ENCODE measurements at places on chromosomes 7 and 10.

DNA sequence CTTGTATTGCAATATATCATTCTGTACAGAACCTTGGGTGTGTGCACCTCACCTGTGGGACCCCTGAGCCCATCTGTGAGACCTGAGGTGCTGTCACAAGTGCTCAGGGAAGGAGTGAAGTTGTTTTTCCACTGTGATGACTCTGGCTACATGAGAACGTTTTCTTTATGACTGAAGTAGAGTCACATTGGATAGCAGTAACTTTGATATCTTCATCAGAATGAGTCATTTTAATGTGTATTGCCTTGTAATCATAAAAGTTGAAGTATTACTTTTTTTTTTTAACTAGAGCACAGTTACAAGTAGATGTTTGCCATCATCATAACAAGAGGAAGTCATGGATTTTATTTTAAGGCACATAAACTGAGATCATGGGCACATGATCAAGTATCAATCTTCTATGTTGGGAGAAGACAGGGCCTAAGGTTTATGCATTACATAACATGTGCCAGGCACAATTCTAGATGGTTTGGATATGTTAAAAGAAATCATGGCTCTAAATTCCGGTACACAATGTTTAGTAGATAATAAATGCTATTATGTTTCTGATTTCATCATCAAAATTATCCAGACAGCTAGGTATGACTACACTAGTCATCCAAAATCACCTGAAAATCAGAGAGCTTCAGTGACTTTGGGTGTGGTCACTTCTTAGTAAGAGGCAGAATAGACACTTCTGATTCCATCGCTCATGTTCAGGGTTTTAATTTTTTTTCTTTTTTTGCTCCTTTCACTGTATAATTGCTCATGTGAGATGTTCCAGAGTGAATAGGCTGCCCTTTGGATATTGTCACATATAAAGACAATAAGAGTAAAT is 82.7 kb upstream of the KLF6 start:
- no peak for DNase-seq

- no peak for DNase-seq
Observed at GRCh38 chr10:34737772-34738169, 77.3 kb downstream of the PARD3 start.

- DNase-seq, result no peak
Observed at GRCh38 chr10:24926557-24926956, 25.8 kb downstream of the PRTFDC1 start.

DNA sequence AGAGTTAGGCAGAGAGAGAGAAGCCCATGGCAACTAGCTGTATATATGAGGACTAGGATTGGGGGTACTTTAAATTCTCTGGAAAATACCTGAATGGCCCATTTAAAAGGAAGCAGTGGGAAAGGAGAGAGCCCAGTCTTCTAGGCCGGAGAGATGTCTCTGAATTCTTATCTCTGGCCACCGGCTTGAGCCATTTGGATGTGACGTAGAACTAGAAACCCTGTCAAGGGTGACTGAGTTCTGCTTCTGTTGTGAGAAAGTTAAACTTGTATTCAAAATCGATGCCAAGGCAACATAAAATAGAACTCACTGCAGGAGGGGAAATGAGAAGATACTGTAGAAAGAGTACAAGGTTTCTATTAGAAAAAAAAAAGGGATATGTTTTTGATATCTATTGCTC is 6.3 kb upstream of the GSTK1 start:
- DNase-seq, result no peak

- DNase-seq, result peak; percentile 41
Observed at GRCh38 chr7:140517546-140518369, 38.5 kb upstream of the MKRN1 start.

DNA sequence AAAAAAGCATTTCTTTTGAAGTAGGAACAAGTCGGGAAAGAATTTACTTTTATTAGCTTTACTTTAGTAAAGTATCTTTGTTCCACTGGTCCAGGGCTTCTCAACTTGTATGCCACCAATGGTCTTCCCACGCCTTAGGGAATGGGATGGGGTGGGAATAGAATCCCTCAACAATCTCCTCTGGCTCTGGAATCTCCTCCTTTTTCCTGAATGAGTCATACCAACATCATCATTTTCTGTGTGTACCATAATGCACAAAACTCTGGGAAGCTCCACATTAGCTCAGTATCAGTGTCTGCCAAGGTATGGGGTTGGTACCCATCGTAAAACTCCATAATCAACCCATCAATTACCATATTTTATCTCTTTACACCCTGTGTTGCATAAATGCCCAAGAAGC is 159.4 kb upstream of the BMPER start:
- DNase-seq, result no peak

DNA sequence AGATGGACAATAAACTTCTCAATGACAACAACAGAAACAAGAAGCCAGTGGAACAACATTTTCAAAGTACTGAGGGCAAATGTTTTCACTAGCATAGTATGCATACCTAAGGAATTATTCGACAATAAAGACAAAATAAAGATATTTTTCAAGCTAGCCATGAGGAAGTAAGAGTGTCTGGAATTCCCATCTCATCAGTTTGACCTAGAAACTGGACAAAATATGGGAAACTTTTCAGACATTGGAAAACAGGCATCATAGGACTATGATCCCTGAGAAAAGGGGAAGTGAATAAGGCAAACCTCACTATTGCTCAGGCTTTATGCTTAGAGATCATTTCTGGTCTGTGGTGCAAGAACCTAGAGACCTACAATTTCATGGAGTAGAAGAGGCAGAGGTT is 86.3 kb downstream of the OAT start:
- no peak for DNase-seq

- DNase-seq, result no peak
Observed at GRCh38 chr7:78939669-78940068, 513.8 kb downstream of the MAGI2 start.

- DNase-seq, result no peak
Observed at GRCh38 chr10:117534321-117535297, 7.9 kb upstream of the EMX2 start.

DNA sequence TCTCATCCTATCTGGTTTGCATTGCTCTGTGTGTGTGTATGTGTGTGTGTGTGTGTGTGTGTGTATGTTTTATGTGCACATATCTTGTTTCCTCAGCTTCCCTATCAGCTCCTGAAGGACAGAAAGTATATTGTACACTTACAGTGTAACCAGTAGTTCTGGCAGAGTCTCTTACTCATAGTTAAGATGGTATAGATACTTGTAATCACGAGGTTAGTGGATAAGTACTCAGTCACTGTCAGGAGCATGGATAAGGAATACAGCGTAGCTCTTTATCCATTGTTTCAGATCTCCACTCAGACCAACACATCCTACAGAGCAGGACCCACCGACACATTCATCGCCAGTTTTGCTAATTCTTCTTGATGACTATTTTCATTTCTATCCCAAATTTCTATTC is 275.0 kb downstream of the TSPAN12 start:
- no peak for DNase-seq

DNA sequence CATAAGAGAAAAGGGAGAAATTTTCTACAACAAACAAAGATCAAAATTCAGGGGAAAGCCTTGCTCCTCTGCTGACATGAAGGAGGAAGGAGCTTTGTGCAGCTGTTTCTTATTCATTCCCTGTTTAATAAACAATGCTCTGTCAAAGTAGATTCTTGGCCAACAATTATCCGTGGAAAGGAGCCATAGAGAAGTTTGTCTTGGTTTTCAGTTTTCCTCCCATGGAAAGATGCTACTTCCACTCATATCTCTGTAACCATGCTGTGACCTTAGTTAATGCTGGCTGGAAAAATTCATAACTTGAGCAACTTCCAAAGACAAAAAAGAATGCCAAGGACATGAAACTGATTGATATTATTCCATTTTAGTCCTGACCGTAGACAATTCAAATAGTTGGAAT is 8.1 kb downstream of the DDC start:
- no peak for DNase-seq

- no peak for DNase-seq
Observed at GRCh38 chr10:121393522-121393921, 204.7 kb downstream of the FGFR2 start.

GRCh38 chr7:142611566-142612236 is 137.6 kb upstream of the PRSS1 start:
- no peak for DNase-seq

GRCh38 chr7:1466524-1467271 is 7.4 kb upstream of the MICALL2 start:
- DNase-seq, result no peak

- DNase-seq, result no peak
Observed at GRCh38 chr10:101020427-101021075, 10.4 kb downstream of the PDZD7 start.

DNA sequence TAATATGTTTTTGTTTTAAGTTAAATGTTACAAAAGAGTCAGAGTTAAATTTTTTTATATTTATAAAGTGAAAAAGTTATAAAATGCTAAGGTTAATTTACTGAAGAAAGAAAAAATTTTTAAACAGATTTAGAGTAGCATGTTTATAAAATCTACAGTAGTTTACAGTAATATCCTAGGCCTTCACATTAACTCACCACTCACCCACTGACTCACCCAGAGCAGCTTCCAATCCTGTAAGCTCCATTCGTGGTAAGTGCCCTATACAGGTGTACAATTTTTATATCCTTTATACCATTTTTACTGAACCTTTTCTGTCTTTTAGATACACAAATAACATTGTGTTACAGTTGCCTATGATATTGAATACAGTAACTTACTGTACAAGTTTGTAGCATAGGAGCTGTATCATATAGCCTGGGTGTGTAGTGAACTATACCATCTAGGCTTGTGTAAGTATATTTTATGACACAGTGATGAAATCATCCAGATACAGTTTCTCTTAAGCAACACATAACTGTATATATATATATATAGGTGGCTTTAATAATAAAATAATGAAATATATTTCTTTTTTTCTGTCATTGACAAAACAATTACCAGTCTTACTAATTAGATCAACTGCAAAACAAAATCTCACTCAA is 79.6 kb downstream of the PTEN start:
- DNase-seq, result no peak

- DNase-seq, result no peak
Observed at GRCh38 chr7:17608114-17608833, 309.8 kb downstream of the AHR start.

DNA sequence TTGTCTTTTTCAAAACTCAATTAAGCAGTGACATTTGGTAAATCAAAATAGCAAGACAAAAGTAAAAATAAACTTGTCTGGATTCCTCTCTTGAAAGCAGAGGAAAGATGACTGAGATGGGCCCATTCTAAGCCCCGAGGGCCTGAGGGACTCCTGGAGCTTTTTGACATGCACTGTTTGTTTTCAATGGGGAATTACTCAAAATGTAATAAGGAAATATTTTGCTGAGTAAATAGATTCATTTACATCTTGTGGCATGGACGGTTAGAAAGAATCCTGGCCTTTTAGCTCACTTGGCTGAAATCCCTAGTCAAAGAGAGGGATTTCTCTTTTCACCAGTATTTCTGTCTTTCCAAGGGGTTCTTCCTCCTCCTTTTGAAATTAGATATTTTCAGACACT is 108.0 kb downstream of the MKX start:
- no peak for DNase-seq

DNA sequence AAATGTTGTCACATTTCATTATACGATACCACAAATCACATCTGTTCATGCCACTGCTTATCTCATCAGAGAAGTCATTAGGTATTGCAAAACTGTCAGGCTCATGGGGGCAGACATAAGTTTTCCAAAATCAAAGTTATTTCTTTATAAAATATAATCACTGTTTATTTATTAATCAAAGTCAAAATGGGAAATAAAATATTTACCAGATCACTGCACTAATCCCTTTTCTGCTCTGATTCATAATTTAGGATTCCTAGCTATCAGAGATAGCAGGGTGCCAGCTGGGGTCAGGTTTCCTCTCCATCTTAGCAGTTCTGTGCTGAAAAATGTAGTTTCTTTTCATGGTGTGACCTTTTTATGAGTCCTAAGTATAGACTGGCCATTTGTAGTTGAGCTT is 117.7 kb upstream of the LANCL2 start:
- no peak for DNase-seq

- DNase-seq, result no peak
Observed at GRCh38 chr7:424301-424935, 95.2 kb downstream of the PDGFA start.

DNA sequence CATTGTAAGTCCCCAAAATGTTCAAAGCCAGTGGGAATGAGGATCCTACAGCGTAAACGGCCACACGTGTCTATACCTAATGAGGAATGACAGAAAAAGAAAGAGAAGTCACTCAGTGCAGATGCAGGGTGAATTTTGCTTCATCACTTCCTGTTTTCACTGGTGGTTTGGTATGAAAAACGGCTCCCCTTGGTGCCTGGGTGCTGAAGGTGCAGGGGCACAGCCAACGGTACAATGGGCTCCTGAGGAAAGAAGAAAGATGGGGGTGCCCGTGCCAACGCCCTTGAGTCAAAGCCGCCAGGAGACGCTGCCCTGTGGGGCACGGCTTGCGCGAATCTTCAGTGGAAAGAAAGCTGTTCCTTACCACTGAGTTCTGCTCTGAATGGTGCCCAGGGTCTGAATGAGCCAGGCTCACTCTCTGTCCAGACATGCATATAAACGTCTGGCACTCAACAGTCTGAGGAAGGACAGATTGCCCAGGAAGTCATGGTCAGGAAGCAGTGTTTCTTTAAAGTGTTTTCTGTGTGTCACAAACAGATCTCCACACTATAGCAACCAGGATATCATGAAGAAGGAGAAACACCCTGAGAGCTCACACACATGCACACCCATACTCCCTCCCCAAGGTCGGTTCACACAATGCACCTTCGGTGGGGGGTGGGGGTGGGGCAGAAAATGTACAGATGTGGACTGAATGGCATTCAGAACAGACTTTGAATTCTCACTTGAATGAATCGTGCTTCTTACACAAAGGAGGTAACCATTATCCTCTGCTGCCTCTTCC is 105.8 kb downstream of the ELMO1 start:
- DNase-seq, result peak; percentile 42

DNA sequence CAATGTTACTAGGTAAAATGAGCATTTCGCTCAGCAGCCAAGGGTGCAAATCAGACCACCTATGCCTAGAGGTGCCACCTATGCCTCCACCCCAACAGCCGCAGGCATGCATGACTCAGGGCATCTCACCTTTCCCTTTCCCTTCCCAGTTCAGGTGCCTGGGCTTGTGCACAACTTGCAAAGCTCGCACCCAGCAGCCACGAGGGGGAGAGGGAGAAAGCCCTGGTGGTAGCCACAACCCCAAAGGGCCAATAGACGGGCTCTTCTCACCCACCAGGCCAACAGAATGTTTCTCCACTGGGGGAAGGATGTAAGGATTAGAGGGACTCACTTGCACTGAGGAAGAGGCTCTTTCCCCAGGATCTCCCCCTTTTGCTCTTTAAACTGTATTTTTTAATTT is 462.3 kb upstream of the PCDH15 start:
- DNase-seq, result no peak

GRCh38 chr7:45525057-45525456 is 49.1 kb upstream of the ADCY1 start:
- DNase-seq, result no peak

Measured in stimulated activated CD8-positive, alpha-beta memory T cell treated with anti-CD3 and anti-CD28 coated beads, Interleukin-4, amount 100 ng/mL, for 1 hour (primary cell).